ENCODE measurements at places on chromosomes 2 and 18.
A peak's percentile ranks its signal among the peaks of the same experiment; 100 is the strongest.

DNA sequence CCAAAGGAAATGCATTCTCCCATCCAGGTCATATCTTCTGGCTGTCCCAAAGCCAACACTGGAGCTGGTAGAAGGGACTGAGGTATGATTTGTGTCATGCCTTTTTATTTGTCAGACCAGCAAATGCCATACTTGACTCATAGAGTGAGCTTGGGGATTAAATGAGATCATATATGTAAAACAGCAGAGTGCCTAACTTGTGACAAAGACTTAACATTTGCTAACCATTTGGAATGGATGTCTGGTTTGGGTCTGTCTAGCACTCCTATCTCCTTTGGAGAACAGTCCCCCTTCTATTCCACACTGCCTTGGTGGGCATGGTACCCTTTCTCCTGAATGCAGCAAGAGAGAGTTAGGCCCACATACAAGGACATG, 128.5 kb upstream of the LGALSL start:
- no peak for DNase-seq

GRCh38 chr2:233756429-233757081, 3.5 kb upstream of the UGT1A1 start:
- no peak for DNase-seq

- no peak for DNase-seq
Measured at GRCh38 chr2:207974216-207974605, 51.1 kb downstream of the PLEKHM3 start.

DNA sequence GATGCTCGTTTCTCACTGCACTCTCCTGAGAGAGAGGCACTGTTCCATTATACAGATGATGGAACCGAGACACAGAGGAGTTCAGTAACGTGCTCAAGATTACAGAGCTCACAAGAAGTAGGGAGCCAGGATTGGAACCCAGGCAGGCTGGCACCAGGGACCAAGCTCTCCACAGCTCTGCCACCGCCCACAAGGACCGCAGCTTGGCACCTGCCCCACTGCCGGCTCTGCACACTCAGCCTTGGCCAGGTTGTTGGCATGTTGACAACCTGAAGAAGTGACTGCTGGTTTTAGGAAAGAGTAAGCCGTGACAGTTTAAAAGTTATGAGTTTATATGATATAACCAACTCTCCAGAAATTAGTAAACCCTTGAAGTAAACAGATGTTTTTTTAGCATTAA, 48.0 kb upstream of the ITM2C start:
- no peak for DNase-seq

DNA sequence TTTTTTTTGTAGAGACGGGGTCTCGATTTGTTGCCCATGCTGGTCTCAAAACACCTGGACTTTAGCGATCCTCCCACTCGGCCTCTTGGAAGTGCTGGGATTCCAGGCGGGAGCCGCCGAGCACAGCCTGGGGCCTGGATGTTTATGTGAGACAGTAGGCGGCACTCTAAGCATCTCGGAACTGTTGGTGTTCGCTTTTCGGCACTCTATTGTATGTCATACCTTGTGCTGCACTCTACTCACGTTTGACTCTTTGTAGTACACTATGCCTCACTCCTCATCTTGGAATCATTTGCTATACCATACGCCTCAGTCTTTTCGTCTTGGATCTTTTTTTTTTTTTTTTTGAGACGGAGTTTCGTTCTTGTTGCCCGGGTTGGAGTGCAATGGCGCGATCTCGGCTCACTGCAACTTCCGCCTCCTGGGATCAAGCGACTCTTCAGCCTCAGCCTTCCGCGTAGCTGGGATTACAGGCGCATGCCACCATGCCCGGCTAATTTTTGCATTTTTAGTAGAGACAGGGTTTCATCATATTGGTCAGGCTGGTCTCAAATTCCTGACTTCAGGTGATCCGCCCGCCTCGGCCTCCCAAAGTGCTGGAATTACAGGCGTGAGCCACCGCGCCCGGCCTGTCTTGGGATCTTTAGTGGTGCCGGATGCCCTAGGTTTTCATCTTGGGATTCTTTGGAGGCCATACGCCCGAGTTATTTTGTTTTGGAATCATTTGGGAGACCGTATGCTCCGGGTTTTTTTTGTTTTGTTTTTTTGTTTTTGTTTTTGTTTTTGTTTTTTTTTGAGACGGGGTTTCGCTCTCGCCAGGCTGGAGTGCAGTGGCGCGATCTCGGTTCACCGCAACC, 24.2 kb upstream of the ZDBF2 start:
- no peak for DNase-seq

GRCh38 chr2:36478332-36478738, 119.6 kb downstream of the FEZ2 start:
- peak; percentile 73 for DNase-seq

- DNase-seq = no peak
Measured at GRCh38 chr2:96271995-96272394, 6.0 kb downstream of the CIAO1 start.

GRCh38 chr2:23100406-23100805, 284.6 kb upstream of the KLHL29 start:
- no peak for DNase-seq
